ENCODE measurements at places on chromosomes 5 and 9.

DNA sequence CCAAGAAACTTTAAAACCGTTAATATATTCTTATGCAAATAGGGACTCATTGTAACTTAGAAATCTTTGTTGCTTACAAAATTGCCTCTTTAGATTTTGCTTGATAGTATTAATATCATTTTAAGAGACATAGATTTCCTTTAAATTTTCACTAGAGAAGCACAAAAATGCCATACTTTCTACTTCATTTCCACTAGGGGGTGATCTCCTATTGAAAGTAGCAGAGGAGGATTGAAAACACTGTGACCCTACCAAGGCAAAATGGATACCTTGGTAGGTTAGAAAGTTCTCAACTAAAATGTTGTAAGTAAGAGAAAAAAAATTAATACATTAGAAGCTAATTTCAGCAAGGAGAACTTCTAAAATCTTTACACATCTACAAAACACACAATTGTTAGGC, 204.9 kb downstream of the CHSY3 start:
- DNase-seq: no peak

GRCh38 chr5:171989946-171990712, 16.3 kb downstream of the FBXW11 start:
- DNase-seq: no peak

DNA sequence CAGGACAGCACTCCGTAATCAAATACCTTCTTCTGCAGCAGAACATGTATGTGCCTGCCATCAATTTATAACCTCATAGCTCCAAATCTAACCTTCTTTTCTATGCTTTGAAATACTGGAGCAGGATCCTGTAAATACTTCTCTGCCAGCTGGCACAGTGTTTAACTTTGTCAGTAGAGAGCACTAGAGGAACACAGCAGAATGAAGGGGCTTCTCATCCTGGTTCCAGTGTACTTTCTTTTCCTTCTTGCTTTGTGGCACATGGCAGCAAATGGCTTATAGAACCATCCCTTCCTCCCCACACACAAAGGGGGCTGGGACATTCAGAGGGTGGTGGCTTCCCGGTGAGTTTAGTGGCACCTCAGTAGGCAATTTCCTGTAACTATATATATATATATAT, 3.8 kb upstream of the FBXW11 start:
- no peak for DNase-seq

DNA sequence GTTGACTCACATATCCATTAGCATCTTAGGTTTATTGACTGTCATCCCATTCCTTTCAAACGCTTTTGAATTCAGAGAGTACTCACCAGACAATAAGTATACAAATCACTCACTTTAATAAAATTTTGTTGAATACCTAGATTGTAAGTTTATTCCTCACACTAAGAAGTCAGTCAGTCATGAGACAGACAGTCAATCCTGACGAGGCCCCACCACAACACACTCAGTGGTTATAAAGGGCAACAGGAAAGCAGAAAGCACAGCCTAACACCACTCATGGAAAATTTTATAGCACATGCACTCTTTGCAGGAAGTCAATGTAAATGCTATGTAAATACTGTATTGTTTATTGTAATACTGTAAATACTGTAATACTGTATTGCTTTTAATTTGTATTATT, 176.3 kb upstream of the PTGER4 start:
- no peak for DNase-seq

- no peak for DNase-seq
These were observed 697.0 kb upstream of the SEMA6A start for GRCh38 chr5:117271656-117272055.

GRCh38 chr9:36102742-36103495, 33.6 kb upstream of the GLIPR2 start:
- peak; percentile 90 for DNase-seq

DNA sequence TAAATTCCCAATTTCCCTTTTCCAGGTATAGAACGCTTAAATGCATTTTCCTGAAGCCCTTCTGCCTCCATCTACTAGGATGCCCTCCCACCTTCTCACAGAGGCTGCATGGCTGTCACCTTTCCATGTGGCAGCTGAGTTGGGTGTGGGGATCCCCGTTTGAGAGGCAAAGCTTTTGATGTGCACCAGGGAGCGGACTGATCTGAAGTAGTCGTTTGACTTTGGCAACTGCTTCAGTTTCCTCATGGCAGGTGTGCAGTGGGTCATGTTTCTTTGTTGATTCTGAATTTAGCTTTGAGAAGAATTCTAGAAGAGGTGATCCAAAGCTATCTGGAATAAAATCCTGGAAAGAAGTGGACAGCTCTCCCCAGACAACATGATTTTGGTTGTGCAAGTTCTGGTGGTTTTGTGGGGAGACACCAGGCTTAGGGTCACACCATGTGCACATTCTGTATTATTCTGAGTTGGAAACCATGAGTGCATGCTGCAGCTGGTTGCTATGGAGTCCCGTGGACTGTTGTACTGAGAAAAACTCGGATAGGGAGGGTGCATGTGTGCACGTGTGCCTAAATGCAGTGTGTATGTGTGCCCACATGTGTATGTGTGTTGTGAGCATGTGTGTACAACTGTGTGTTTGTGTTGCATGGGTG, 63.5 kb downstream of the GADD45G start:
- no peak for DNase-seq

DNA sequence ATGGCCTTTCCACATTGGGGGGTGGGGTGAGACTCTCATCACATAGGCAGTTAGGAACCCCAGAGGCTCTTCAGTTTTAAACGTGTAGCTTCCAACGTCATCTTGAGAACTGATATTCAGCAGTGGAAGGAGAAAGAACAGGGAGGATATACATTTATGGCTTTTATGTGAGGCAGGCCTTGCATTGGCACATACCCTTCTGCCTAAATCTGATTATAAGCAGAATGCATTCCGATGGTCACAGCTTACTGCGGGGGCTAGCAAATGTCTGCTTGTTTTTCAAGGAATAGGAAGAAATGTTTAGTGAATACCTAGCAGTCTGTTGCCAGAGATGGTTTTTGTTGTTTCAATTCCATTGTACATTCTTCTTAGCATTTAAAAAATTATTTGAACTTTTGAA, 98.9 kb upstream of the DHFR start:
- DNase-seq: no peak

DNA sequence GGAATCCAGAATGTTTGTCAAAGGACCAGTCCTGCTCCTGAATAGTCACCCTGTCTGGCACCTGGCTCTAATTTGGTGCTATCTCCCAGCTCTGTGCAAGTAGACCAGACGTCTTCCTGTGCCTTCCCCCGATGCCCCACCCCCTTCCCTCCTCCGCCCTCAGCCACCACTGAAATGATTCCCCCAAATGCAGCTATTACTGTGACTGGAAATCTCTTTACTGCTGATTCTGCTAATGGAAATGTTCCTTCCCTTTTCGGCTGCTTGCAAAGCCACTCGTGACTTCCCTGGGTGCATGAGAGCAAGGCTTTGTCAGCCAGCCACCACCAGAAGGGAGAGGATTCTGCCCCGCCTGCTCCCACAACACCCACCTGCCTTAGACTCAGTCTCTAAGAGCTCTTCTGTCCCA, 11.4 kb downstream of the ASTN2 start:
- DNase-seq: no peak

DNA sequence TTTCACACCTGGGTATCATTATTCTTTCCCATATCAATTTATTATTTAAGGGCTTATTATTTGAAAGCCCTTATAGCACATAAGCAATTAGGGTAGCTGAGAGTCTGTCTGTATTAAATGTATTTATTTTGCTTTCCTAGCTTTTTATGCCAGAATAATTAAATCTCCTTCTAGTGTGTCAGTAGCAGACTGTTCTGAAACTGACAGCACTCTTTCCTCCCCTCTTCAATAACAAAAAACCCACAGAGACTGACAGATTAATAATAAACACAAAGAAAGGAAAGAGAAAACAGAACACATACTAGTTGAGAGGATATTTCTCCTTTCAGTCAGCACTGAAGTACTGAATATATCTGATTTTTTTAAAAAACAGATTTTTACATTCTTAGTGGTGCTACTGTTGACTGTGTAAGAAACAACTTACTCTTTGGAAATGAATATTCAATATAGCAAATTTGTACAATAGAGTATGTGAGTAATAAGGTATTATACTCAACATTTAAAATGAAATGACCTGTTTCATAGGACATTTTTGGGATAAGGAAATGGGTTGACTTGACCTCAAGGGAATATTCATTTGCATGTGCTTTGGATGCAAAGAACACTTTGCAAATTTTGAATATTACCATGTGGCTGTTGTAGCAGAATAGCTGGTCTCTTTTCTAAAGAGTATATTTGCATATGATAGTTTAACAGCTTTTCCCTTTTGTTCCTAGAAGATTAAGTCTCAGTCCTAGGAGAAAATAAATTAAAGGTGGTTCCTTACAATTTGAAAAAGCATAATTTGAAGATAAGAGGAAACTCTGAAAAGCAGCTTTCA, 208.3 kb downstream of the SPATA31D1 start:
- no peak for DNase-seq

DNA sequence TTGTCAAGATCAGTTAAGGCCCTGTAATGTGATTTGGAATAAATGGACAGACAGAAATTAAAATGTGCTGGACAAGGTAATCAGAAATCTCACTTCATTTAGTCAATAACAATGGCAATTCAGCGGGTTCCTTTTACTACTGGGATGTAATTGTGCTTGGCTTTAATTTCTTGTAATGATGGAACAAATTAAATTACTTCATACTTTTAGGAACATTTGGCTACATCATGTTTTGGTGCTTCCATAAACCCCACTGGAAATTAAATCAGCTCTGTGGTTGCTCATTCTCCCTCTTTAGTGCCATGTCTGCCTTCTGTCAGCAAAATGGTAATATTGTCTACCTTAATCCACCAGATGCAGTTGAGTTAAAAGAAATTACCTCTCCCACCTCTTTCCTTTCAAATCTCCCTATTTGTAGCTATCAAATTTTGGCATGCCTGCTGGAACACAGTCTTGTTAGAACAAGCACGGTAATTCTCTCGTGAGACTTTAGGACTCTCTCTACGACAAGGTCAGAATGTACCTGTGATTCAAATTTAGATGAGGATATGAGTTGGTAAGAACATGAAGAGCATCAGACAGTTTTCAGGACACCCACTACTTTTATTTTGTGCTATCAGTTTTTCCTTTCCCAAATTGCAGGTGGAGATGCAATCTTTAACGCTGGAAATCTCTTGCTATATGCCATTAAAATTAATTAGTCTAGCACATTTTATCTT, 476.3 kb downstream of the RAB3C start:
- DNase-seq: no peak

DNA sequence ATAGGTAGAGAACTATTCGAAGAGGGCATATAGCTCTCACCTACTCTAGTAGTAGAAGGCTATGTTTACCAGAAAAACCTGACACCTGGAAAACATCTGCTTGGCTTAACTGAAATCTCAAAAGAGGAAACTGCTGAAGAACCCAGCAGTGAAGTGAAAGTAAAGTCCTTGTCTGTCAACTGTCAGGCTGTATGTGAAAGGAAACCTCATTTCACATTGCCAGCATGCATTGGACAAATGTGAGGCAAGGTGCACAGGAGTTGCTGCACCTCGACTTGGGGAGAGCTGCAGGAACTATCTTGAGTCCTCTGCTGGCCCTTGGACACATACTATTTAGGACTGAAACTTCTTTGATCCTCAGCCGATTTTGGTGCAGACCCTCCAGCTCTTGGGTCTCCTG, 53.3 kb downstream of the NREP start:
- DNase-seq: no peak

- no peak for DNase-seq
These were observed 71.3 kb downstream of the ABHD17B start for GRCh38 chr9:71839668-71840067.

DNA sequence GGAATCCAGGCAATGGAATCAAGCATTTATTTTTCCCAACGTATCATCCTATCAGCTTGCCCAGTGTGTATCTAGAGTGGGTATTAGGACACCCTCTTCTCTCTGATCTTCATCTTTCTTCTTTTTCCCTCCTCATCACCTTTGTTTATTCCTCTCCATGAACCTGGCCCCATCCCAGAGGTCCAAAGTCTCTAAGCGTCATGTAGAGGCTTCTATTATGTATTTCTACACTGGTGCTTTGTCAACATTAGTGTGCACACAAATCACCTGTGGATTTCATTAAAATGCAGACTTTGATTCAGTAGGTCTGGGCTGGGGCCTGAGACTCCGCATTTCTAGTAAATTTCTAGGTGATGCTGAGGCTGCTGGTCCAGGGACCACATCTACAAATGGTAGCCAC, 19.8 kb upstream of the PIP5K1B start:
- DNase-seq: no peak

- no peak for DNase-seq
These were observed 3.3 kb downstream of the ZNF462 start for GRCh38 chr9:106866243-106866642.

GRCh38 chr9:131773911-131774379, 34.1 kb upstream of the RAPGEF1 start:
- no peak for DNase-seq

DNA sequence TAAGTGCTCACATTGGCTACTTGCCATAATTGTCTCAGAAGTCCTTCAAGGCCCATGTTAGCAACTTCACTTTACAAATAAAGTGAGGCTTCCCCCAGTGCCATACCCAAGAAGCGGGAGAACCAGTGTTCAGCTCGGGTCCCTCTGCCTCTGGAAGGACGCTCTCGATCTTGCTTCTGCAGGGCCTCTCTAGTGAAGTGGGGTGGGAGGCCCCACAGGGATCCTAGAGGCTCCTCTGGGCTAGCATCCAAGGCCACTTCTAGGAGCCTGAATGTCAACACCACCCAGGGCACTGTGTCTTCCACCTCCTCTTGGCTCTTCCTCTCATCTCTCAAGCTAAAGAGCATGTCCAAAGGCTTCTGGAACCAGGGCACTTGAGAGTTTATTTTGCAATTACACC, 282.5 kb downstream of the GADD45G start:
- no peak for DNase-seq

DNA sequence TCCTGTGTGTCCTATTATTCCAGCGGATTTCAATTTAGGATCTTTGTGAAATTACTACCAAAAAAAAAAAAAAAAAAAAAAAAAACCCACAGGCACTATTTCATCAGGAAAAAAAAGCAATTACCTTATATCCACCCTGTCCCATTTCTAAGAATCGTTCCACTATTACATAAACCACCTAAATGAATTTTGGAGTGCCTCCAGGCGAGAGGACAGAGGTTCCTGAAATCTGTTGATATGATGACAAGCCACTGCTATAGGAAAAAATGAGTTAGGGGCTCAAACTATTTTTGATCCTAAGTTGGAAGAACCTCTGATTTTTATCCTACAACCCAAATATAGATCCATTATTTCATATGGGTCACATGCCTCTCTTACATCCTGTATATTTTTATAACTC, 177.9 kb downstream of the GNAQ start:
- DNase-seq: no peak

- DNase-seq: no peak
These were observed 332.2 kb downstream of the GADD45G start for GRCh38 chr9:89937051-89937450.

GRCh38 chr9:16221366-16221765, 649.1 kb downstream of the BNC2 start:
- DNase-seq: no peak

GRCh38 chr5:34913072-34913471, 2.2 kb downstream of the RAD1 start:
- no peak for DNase-seq

DNA sequence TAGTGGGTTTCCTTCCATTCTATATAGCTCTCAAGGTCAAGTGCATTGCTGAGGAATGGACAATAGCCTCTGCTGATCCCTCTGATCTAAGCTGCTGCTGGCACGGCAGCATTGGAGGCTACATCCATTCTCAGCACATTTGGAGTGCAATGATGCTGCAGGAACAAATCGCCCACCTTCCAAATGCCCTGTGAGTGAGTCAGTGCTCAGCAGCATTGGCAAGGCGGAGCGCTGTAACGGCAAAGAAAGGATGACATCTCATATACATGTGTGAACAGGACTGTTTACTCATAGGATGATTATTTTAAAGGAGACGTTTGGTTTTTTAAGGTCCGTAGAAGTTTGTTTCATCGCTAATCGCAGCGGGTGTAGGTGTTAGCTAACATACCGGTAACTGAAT, 408.7 kb downstream of the ARHGEF28 start:
- no peak for DNase-seq

Data from lower lobe of right lung (tissue), 2 donors.